ENCODE measurements at places on chromosomes 6 and 20.

DNA sequence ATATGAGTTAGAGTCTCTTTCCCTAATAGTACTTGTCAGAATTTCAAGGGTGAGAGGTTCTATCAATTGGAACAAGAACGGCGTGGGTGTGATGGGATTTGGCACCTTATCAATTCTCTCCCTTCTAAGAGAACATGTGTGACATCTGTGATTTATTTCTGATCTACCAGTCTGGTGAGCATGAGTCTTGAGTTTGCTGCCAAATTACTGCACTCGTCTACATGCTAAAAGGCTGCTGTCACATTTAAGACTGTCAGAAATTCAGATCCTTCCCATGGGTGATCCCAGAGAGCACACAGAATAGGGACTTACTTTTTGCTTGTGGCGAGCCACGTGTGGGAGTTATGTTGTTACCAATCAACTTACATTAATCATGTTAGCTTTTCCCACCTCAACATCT is 370.2 kb upstream of the SASH1 start:
- peak; percentile 51 for DNase-seq

- DNase-seq = no peak
These were observed 3.7 kb downstream of the TNFAIP3 start for GRCh38 chr6:137870744-137871247.

GRCh38 chr20:1773816-1774215 is 116.2 kb upstream of the SIRPG start:
- DNase-seq = no peak

GRCh38 chr6:133671376-133671775 is 217.5 kb upstream of the TCF21 start:
- peak; percentile 4 for DNase-seq

DNA sequence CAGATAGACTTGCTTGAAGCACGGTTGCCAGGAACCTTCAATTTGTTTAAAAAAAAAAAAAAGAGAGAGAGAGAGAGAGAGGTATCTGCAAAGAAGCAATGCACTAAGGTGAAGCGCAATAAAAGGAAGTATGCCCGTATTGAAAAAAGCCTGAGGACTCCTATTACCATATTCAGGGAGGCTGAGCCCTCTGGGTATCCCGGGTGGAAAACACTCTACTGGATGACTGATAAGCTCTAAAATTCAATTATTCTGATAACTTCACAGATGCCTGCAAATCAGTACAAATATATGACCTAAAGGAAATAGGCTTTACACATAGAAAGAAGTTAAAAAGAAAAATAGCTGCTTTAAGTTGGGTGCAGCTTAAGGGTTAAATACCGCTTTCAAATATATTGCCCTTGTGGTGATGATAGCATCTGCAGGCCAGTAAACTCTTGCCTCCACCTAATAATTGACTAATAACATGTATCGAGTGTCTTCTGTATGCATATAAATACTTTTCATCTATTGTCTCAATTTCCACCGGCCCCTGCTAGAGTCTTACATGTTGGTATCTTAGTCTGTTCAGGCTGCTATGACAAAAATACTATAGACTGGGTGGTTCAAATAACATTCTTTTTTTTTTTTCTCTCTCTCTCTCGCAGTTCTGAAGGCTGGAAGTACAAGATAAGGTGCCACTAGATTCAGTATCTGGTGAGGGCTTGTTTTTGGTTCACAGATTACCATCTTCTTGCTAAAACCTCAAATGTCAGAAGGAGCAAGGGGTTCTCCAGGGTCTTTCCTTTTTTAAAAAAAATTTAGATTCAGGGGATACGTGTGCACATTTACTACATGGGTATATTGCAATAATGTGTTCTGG is 187.4 kb upstream of the JARID2 start:
- no peak for DNase-seq

- DNase-seq = no peak
These were observed 564.3 kb upstream of the NRSN1 start for GRCh38 chr6:23561732-23562131.

DNA sequence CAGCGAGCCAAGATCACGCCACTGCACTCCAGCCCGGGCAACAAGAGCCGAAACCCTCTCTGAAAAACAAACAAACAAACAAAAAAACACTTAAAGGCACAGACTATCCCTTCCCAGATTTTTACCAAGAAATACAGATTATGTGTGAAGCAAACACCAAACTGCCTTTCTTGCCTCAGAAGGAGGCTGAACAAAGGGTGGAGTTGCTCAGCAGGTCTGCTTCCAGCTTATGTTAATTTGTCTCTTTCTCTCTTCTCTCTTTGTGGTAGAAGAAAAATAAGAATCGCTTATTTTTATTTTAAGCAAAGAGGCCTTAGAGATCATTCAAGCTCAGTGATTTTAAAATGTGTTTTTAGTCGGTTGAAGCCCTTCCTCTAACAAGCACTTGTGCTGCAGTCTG is 14.2 kb downstream of the TUBB2A start:
- DNase-seq = no peak

- no peak for DNase-seq
These were observed 112.8 kb downstream of the LAMP5 start for GRCh38 chr20:9627219-9627618.

DNA sequence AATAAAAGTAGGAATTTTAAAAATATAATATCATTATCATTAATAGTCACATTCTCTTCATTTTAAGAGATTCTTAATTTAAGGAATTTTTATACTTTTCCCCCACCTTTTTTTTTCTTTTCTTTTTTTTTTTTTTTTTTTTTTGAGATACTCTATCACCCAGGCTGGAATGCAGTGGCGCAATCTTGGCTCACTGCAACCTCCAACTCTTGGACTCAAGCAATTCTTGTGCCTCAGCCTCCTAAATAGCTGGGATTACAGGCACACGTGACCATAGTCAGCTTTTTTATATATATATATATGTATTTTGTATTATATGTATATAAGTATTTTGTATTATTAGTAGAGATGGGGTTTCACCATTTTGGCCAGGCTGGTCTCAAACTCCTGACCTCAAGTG is 457.7 kb downstream of the CDKAL1 start:
- DNase-seq = no peak

DNA sequence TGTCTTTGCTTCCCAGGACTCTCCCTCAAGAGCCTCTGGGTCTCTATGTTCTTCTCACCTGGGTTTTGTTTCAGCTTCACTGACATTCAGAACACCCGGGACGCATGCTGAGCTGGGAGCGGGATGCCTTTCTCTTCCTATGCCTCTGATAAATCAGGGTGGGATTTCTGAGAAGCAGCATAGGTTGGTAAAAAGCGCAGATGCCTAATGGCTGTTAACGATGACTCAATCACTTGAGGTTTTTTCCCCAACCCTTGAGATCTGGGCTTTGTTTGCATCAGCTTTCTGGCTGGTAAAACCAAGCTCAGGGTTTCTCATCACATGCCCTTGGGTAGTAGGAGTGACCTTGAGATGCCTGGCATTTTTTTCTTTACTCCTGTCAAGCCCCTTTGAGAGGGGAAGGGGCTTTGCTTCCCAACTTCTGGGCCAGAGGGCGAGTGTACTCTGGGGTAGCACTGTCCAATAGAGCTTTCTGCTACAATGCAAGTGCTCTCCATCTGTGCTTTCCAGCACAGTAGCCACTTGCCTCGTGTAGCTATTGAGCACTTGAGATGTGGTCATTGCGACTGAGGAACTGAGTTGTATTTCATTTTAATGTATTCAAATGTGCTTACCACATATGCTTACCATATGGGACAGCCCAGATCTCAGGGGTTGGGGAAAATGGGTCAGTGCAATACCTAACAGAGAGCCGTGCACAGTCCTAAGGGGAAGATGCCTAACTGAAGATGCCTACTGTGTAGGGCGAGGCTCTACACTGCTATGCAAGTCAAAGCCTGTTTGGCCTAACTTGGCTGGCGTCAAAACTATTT is 69.1 kb downstream of the PPP1R14C start:
- no peak for DNase-seq

- no peak for DNase-seq
These were observed 257.7 kb upstream of the GJE1 start for GRCh38 chr6:141874930-141875602.

GRCh38 chr20:32536851-32537656 is 48.1 kb downstream of the NOL4L start:
- DNase-seq = no peak

GRCh38 chr20:34983995-34984735 is 28.5 kb downstream of the MYH7B start:
- peak; percentile 73 for DNase-seq

DNA sequence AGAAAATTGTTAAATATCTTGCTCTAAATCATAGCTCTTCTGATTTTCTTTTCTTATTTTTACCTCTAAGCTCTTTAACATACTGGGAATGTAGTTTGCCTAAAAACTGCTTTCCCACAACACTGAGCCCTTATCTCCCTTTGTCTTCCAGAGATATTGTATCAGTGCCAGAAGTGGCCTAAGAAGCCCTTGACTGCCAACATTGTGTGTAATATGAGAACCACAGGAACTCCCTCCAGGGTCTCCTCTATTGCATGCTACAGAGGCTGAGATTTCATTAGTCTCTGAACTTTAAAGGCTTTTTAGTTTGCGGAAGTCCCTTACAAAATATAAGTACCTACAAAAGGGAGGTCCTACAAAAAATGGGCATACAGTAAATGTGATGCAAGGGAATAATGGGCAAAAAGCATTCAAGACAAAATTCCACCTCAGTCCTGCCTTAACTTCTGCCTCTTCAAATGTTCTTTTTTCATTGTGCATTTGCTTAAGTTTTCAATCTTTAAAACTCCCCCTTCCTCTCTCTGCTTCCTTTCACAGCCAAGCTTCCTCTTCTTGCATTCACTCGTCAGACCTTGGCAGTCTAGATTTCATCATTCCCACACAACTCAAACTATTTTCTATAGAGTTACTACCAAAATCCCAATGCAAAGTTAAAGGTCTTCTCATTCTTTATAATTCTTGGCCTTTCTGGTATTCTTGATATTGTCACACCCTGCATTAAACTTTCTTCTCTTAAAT is 76.5 kb downstream of the ADGRG6 start:
- DNase-seq = peak; percentile 79

- peak; percentile 91 for DNase-seq
These were observed 38.5 kb downstream of the PANK2 start for GRCh38 chr20:3927486-3928291.

- no peak for DNase-seq
These were observed 884 bp upstream of the CUTA start for GRCh38 chr6:33418690-33419291.

DNA sequence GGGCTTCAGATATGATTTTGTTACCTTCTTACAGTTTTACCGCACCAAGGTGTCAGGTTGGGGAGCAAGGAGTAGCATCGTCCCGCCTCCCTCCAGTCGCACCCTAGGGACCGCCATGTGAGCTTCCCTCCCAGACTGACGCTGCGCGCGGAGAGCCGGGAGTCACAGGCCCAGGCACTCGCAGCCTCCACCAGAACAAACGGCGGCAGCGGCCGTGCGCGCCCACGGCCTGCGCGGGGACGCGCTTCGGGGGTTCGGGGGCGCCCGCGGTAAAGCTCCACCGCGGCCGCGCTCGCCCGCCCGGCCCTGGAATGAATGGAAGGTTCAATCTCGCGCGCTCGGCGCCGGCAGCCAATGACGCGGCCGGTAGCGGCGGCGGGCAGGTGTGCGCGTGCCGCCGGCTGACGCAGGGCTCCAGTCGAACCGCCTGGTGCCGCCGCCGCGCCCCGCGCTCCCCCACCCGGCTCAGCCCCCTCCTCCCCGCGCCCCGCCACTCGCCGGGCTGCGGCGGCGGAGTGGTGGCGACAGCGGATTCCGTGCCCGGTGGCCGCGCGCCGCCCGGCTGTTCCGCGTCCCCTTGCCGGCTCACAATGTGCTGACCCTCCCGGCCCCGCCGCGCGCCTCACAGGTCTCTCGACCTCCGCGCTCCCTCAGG is 16.5 kb upstream of the LIN28B start:
- DNase-seq = no peak

GRCh38 chr20:14712302-14712739 is 374.9 kb upstream of the FLRT3 start:
- peak; percentile 57 for DNase-seq

GRCh38 chr6:118770835-118771234 is 119.4 kb upstream of the CEP85L start:
- DNase-seq = no peak

DNA sequence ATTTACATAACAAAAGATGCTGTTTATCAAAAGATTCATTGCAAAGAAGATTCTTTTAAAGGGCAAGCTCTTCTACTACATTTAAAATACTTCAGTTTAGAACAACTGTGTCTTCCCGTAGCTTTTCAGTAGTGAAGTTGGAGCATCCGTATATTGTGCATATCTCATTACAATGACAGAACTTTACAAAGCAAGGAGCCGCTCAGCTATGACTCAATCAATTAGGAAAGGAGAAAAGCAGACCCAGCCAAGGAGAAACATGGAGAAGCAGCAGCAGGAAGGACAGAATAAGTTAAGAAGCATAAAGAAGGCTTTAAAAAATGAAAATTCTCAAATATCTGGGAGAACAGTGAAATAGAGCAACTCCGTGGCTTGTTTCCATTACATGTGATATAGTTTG is 132.6 kb upstream of the SMLR1 start:
- no peak for DNase-seq

DNA sequence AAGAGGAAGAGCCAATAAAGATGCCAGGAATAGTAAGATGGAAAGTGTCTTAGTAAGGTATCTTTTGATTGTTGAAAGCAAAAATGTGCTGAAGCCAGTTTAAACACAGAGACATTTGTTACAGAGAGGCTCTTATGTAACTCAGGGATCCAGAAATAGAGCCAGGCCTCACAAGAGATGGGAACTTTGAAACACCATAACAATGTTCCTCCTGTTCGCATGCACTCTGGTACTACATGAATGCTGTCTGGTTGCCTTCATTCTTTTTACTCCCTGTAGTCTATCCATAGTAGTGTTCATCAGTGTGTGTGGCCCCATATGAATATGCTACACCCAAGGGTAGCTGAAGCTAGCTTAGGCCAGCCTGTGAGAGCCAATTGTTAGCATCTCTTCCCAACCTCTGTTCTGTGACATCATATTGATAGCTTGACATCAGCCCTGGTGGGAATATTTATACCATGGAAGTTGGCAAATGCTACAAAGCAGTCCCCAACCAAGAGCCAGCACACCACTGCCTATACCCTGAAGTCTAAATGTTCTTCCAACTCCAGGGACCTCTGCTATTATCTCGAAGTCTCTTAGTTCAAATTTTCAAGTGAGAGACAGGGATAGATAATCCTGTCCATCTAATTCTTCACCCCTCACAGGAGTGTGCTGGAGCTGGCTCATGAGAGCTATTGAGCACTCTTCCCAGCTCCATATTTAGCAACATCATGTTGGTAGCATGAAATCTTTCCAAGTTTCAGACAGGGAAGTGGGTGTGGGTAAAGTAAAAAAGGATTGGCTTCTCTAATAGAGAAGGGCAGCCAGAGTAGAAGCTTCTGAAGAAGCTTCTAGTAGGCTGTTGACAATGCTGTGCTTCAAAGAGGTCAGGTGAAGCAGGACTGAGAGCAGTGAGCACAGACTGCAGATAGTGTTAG is 7.0 kb downstream of the NDUFAF5 start:
- no peak for DNase-seq

GRCh38 chr6:64538722-64539121 is 903.1 kb downstream of the PHF3 start:
- DNase-seq = no peak

Data from myocyte (in vitro differentiated cells).